ENCODE measurements at places on chromosomes 4 and X.

DNA sequence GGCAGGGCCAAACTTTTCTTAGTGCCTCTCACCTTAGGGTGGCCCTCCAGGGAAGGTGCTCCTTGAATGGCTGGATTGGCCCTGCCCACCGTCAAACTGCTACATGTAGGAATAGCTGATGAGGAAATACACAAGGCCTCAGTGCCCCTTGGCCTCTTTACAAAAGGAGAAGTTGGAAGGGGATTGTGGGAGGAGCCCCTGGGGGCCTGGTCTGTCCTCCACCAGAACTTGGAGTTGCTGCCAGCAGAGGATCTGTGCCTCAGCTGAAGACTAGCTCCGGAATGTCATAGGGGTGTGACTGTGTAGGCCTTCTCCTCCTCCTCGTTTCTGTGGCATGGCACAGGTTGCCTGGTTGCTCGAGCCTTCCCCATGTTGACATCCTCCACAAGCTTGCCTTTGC lies 142.7 kb downstream of the AMMECR1 start:
- ATAC-seq = no peak

GRCh38 chrX:54422168-54422567 lies 18.0 kb upstream of the TSR2 start:
- no peak for ATAC-seq

DNA sequence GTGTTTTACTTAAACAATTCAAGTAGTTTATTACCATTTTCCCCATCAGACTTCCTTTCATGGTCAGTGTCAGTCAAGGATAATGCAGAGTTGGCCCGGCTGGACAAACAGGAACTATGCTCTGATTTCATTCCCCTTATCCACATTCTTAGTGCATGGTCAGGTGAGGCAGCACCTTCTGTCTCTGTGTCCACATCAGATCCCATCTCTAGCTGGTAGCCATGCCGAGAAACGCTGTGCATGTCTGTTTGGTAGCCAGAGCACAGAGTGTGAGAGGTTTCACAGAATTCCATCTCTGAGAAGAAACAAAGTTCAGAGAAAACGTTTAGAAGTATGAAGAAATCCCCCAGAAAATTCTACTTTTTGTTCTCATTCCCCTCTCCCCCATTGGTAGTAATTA lies 423.7 kb upstream of the TEX13C start:
- no peak for ATAC-seq

GRCh38 chrX:11328134-11328533 lies 34.9 kb downstream of the AMELX start:
- ATAC-seq = no peak

DNA sequence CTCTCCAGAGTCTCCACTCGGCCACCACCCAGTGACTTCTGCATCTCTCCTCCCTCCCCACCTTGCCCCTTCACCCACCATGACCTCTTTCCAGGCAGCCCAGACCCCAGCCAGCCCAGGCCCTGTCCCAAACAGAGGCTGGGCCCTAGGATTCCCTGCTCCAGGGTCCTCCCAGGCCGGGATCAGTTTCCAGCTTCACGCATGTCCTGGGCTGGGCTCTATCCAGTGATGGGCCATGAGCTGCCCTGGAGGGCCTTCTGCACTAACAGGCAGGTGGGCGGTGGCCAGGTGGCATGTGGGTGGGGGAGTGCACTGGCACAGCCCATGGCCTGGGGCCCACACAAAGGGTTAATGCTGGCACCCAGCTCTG lies 20.4 kb upstream of the ADD1 start:
- no peak for ATAC-seq

DNA sequence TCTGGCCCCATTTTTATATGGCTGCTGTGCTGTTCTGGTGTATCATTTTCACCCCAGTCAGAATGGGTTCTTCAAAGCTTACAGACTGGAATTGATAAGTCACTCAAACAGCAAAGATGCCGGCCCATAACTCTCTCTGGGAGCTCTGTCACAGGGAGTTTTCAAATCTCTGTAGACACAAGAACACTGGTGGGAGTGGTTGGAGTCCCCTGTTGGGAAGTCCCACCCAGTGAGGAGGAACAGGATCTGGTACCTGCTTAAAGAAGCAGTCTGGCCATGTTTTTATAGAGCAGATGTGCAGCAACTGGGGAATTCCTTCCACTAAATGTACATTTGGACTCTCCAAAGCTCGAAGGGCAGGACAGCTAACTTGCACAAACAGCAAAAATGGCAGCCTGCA lies 69.3 kb upstream of the UGT2B7 start:
- ATAC-seq = no peak

- ATAC-seq = no peak
Observed at GRCh38 chr4:121062521-121062920, 9.8 kb downstream of the NDNF start.

DNA sequence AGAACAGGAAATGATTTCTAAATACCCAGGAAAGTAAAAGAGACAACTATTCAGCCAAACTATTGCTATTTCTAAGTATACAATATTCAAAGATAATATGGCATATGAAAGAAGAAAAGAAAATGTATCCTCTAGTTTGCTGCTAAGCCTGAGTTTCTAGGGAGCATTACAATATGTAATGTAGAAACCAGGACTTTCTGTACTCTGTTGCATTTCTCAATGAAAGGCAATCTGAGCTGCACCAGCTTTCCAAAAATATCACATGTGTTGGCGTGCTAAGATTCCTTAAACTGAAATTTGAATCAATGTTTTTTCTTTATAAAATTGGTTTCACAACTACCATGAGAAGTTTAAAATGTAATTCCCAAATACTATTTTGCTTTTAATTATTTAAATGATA lies 129.6 kb downstream of the ANK2 start:
- no peak for ATAC-seq

DNA sequence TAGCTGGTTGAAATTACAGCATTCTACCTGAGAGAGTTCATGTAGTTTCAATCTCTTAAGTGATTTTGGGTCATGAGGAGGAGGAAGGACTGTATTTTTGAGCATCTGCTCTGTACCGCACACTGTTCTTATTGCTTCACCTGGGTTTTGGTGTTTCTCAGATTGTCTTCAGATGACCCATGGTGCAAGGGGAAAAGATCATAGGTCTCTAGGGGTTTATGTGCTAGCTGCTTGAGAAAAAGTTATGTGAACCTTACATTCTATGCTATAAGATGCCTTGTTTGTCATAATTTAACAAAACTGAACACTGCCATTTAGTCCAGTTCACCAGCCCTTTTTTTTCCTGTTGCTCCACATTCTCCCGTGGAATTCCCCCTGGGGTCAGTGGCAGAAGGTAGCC lies 60.4 kb downstream of the PDK3 start:
- no peak for ATAC-seq
